ENCODE measurements at places on chromosomes 6 and 20.

GRCh38 chr20:32980131-32980941, 23.9 kb downstream of the SUN5 start:
- DNase-seq: no peak

GRCh38 chr20:61146023-61146422, 106.0 kb upstream of the CDH4 start:
- DNase-seq: no peak

DNA sequence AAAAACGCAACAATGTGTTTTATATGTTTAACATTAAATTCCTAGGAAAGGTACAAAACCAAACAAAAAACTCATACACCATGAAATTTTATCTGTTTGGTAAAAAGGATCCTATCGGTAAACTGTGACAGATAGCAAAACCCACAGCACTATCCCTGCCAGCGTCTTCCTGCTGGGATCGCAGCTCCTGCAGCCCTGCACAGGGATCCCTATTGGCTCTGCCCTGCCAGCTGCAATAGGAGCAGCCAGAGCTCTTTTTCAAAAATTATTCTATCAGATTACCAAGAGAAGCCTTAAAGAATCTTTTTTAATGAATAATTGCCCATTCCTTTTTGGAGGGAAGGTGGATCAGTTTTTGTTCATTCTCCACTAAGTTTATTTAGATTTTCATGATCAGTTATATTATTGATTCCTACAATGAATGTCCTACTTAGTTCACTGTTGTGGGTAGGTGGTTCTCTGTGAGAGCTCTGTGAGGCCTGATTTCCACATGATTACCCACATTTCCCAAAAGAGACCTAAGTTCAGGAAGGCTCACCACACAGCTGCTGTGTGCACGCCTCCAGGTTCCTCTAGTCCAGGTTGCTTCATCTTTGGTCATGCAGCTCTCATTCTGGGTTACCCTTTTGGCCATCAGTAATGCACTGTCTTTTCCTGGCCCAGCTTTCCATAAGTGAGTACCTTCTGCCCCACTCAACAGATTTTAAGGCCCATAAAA, 293.8 kb downstream of the FRK start:
- no peak for DNase-seq

GRCh38 chr20:58084966-58085365, 143.5 kb downstream of the ANKRD60 start:
- DNase-seq: no peak

GRCh38 chr6:142118925-142119324, 13.8 kb upstream of the GJE1 start:
- no peak for DNase-seq

DNA sequence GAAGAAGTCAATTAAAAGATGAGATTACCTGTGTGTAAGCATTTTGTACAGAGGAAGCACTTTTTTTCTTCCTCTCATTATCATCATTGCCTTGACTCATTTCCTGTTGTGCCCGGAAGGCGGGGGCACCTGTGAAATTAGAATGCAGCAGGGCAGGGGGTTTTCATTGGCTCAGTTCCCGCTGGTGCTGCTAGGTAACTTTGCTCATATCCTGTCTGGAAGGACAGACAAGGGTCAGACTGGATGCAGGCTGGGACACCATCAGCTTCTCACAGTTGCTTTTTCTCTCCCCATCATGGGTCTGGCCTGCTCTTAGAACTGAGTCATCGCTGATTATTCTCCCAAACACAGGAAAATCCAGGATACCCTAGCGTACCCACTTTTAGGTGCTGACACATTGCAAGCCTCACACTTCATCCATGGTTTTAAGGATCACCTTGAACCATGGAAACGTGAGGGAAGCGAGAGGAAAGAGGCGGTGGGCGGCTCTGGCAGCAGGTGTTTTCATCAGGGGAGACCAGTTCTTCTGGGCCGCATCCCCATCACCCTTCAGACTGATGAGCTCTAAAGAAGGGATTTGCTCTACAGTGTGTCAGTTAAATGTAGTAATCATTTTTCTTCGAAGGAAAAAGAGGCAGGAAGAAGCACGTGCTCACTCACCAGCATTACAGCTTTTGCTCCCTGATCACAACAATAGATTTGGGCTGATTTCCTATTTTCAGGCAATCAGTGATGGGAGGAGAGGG, 195.7 kb upstream of the SASH1 start:
- DNase-seq: no peak
